Kidney (tissue), 22 donors: ENCODE measurements at places on chromosomes 3 and 15. TPM values are rescaled to one million over a fixed set of nuclear protein-coding genes. Genes with fewer than 3 reads are reported as not detected.

GRCh38 chr3:22966349-22966748 is 236.8 kb upstream of the UBE2E2 start:
- H3K4me3 ChIP-seq = no peak overlapping the region
- no peaks in the 10 kb centered on the region for H3K27me3 ChIP-seq
- DNase-seq = no peak
- H3K36me3 ChIP-seq = no peaks in the 10 kb centered on the region

The GRAMD2A gene
- total RNA-seq = 5.4 TPM

- no peak overlapping the region for H3K4me3 ChIP-seq
- no peaks in the 10 kb centered on the region for H3K36me3 ChIP-seq
- no peak overlapping the region for H3K27ac ChIP-seq
- no peaks in the 10 kb centered on the region for H3K27me3 ChIP-seq
Measured at GRCh38 chr3:161386991-161387770, 15.9 kb upstream of the SPTSSB start.

GRCh38 chr3:168653255-168653654 is 557.5 kb upstream of the GOLIM4 start:
- H3K4me3 ChIP-seq = no peak overlapping the region
- no peak overlapping the region for H3K27ac ChIP-seq
- no peak for DNase-seq
- H3K27me3 ChIP-seq = no peaks in the 10 kb centered on the region
- H3K36me3 ChIP-seq = no peaks in the 10 kb centered on the region
- no peaks in the 10 kb centered on the region for H3K4me1 ChIP-seq

The TEX55 gene
- total RNA-seq = not detected

GRCh38 chr3:13141183-13141582 is 68.0 kb upstream of the IQSEC1 start:
- H3K4me1 ChIP-seq = no peaks in the 10 kb centered on the region
- no peak overlapping the region for H3K4me3 ChIP-seq

The ADCY5 gene
- 33.6 TPM for total RNA-seq
